ENCODE measurements at places on chromosomes 7 and 10.

GRCh38 chr7:144575456-144575855 is 172.0 kb upstream of the NOBOX start:
- ATAC-seq, result no peak

GRCh38 chr10:70761727-70762350 is 23.3 kb downstream of the TBATA start:
- no peak for ATAC-seq

DNA sequence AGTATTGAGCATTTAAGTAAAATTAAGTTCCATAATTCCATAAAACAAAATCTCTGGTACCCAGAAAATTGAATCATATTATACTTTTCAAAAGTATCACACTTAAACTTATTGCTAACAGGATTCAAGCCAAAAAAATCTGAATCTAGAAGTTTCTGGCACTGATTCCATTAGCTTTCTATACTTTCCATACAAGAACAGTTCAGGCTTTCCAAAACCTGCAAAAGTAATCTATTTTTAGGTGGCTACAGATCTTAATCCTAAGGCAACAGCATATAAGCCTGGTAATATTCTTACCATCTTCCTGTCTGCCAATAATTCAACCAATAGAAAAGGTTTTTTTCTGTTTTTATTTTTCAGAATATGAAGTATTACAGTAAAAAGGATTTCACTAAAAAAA is 185.0 kb downstream of the CRPPA start:
- no peak for ATAC-seq

GRCh38 chr7:151378011-151378410 is 31.8 kb downstream of the WDR86 start:
- ATAC-seq, result no peak

GRCh38 chr10:30812018-30812851 is 182.7 kb upstream of the LYZL2 start:
- peak; percentile 52 for ATAC-seq

GRCh38 chr10:3068968-3069737 is 1.8 kb downstream of the PFKP start:
- ATAC-seq, result peak; percentile 25

DNA sequence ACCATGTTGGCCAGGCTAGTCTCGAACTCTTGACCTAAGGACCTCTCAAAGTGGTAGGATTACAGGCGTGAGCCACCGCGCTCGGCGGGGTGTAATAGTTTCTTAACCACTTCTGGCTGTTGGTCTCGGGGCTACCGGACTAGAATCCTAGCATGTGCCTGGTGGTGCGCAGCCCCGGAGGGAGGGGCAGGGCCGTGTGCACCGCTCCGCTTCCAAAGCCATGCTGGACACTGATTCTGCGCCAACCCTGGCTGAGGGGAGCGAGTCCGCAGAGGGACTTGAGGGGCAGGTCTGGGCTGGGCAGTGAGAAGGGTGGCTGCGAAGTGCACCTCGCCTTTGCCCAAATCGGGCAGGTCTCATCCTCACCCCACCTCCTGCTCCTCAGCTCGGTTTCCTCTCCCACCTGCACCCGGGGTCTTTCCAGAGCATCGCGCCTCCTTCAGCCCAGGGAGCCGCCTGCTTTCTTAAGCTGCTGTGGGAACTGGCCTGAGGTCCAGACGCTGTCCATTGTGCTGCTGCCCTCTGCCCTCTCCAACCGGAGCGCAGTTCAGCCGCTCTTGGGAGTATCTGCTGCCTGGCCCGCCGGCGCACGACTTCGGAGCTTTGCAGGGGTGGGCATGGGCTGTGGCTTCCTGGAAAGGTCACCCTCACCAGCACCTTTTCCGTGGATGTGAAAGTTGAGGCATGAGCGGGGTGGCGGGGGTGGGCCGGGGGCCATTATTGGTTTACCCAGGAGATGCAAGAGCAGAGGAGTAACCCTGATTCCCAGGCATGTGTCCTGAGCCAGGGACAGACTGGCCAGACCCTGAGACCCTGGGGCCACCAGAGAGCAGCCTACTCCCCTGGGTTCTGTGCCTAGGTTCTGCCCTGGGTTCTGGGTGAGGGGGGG is 422.6 kb upstream of the NUPR2 start:
- no peak for ATAC-seq

- ATAC-seq, result no peak
These were observed 32.6 kb downstream of the ARHGAP21 start for GRCh38 chr10:24690961-24691512.

DNA sequence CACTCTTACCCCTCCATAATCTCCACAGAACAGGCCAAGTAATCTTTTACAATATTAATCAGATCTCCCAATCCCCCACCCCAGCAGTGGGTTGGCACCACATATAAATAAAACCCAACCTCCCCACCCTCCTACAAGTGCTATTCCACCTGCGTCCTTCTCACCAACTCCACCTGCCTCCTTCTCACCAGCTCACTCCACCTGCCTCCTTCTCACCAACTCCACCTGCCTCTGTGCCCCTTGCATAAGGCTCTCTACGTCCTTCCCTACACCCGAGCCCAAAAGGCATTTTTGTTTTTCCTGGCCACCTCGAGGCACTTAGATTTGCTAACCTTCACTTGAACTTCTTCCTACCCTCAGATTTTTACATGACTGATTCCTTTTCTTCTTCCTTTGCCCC is 89.7 kb downstream of the ATE1 start:
- ATAC-seq, result no peak

DNA sequence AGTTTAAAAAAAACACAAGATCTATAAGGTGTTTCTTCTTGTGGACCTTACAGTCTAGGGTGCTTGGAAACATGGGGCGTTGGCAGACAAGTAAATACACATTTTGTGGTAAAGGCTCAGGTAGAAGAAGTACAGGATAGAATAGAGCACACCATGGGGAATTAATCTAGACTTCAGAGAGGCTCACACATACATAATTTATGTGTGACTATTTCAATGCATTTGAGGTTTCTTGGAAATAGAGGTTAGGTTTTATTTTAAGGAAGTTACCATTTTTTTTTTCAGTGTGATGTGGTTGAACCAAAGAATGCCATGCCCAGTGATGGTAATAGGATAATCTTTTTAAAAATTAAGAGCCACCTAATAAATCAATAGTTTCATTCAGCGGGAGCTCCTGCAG is 12.8 kb downstream of the CFTR start:
- ATAC-seq, result no peak

GRCh38 chr7:69349291-69349690 is 249.0 kb upstream of the AUTS2 start:
- ATAC-seq, result no peak

DNA sequence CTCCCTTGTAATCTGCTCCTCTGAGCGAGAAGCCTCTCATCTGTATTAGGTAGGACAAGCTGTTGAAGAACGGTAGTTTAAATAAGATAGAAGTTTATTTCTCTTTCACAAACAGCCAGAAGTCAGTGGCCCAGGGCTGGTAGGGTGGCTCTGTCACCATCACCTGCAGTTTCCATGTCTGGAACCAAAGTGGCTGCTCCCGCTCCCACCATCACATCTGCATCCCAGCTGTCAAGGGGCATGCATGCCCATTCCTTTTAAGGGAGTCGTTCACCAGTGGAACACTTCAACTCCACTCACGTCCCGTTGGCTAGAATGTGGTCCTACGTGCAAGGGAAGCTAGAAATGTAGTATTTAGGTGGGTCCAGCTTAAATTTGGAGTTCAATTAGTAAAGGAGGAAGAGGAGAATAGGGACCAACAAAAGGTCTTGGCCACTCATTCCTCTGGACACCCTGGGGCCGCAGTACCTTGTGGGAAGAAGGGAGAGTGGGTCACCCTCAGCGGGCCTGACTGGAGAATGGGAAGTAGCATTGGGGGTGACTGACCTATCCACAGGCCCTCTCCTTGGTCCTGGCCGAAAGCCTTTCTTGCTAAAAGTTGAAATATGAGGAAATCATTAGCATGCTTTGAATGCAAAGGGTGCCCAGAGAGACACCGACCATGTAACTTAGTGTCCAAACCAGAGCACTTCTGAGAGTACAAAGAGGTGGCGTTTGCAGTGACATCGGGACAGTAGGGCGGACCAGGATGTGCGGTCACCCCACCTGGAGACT is 48.0 kb downstream of the ELFN1 start:
- no peak for ATAC-seq

DNA sequence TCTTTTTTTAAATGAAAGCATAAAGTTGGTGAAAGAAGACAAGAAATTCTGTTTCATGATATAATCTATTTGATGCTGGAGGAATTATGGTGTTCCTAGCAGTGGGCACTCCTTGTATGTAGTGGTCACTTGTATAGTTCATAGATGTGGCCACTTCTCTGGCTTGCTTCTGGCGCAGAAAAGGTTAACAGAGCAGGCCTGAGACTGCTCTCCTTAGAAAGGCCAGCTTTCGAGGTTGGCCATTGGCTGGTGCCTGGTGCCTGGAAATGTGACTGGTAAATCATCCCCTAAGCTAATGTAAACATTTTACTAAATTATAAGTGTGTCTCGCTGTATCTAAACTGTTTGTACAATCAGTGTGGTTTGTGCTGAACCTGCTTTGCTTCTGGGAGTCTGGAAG is 276.1 kb downstream of the PHTF2 start:
- no peak for ATAC-seq

GRCh38 chr7:138934861-138935260 is 46.3 kb downstream of the KIAA1549 start:
- no peak for ATAC-seq

DNA sequence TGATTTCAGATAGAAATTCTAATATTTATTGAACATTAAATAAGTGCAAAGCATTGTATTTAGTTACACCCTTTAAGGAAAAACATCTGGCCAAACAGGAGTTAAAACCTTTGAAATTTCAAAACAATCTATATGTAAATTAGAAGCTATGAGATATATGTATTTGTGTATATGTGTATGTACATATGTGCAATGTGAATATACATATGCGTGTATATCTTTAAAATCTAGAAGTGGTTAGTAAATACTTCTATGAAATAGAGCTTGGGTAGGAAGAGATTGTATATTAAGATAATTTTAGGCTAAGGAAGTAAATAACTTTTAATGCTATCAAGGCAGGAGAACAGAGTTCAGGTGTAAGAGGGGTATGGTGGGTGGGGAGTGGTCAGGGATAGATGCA is 9.3 kb downstream of the WEE2 start:
- no peak for ATAC-seq

DNA sequence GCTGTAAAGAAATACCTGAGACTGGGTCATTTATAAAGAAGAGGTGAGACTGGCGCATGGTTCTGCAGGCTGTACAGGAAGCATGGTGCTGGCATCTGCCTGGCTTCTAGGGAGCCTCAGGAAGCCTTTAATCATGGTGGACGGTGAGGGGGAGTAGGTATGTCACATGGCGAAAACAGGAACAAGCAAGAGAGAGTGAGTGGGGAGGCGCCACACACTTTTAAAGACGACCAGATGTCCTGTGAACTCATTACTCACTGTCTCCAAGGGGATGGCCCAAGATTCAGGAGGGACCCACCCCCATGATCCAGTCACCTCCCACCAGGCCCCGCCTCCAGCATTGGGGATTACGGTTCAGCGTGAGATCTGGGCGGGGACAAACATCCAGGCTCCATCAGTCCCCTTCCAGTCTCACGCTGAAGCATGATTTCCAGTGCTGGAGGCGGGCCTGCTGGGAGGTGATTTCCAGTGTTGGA is 3.2 kb downstream of the ZNF316 start:
- ATAC-seq, result peak; percentile 36

- no peak for ATAC-seq
These were observed 24.9 kb downstream of the BEND7 start for GRCh38 chr10:13503745-13504463.

GRCh38 chr10:123007558-123008354 is 839 bp downstream of the IKZF5 start:
- ATAC-seq, result peak; percentile 57

- ATAC-seq, result peak; percentile 27
These were observed 441 bp downstream of the FZD8 start for GRCh38 chr10:35641676-35642034.

DNA sequence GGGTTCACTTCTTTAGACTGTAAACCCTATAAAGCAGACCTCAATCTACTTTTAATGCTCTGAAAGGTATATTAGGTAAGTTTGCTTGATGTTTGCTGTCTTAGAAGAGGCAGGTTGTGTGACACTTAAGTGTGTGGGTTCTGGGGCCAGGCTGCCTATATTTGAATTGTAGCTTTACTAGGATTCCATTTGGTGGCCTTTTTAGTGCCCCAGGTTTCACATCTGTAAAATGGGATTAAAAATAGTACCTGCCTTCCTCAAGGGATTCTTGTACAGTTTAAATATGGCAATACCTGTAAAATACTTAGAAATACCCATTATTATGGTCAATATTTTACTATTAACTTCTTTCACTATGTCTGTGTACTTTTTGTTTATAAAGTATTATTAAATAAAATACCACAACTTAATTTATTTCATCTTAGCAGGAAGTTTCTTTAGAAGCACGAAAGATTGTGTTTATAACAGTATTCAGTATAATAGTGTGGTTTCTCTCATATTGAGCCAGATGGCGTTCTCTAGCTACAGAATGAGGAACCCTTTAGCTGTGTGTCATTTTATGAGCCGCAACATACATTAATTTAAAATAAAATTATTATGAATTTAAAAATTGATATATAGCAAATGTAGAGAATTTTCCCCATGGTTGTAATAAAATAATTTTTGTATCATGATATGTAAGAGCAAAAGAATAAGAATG is 94.2 kb downstream of the CDK14 start:
- ATAC-seq, result no peak

GRCh38 chr7:84705706-84706105 is 481.1 kb downstream of the SEMA3D start:
- no peak for ATAC-seq

DNA sequence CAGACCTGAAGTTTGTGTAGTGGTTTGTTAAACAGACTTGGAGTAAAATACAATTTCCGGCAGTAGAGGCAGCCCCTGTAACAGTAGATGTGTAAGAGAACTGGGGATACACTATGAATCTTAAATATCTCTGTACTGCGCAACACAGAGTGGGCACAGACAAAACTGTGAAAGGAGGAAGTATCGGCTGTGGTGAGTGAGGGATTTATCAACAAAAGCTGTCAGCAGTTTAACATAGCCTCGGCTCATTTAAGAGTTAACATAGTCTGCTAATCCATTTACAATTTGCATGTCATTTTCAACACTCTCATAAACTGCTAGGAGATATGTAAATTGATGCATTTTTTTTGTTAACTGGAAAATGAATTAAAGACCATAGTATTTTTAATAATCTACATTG is 225.2 kb downstream of the ZWINT start:
- no peak for ATAC-seq

DNA sequence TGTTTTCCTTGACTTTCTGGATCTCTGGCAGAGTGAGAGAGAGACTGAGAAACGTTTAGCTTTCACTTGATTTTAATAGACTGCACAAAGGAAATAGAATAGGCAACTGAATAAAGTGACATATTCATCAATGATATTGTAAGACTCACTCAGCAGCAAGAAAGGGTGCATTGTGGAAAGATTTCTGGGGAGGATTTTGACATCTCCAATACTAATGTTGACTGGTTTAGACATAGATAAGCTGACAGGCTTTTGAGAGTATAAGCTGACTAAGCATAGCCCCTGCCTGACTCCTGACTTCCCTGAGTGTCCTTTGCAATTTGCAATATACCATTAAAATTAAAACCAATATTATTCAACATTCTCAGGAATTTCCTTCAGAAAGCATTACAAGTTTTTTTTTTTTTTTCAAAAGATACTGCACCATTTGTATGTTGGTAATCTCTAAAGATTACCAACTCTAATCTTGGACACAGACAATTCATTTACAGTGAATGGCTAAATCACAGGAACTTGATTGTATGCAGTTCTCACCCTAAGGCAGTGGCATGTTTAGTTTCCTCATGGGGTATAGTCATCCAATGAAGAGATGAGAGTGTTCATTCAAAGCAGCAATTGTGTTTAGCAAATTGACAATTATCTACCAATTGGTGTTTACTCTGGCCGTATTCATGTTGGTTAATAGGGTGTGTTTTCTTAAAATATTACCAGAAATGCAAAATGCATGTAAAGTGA is 325.6 kb downstream of the SORCS3 start:
- ATAC-seq, result no peak

GRCh38 chr7:144771174-144771573 is 64.7 kb downstream of the TPK1 start:
- no peak for ATAC-seq
